ENCODE measurements at places on chromosomes 7 and 10.
A peak's percentile ranks its signal among the peaks of the same experiment; 100 is the strongest.

GRCh38 chr10:66838656-66839055 lies 87.2 kb upstream of the LRRTM3 start:
- peak; percentile 23 for DNase-seq

GRCh38 chr10:125994601-125995000 lies 98.2 kb downstream of the FANK1 start:
- no peak for DNase-seq

GRCh38 chr7:74037609-74038008 lies 9.6 kb downstream of the ELN start:
- DNase-seq: no peak

- no peak for DNase-seq
Observed at GRCh38 chr10:4359003-4359402, 467.0 kb upstream of the AKR1E2 start.

- DNase-seq: no peak
Observed at GRCh38 chr10:122311716-122312115, 40.6 kb downstream of the BTBD16 start.

- DNase-seq: no peak
Observed at GRCh38 chr10:1280466-1281404, 224.6 kb downstream of the WDR37 start.

Data from fibroblast of skin of right quadriceps (primary cell).